Activated CD8-positive, alpha-beta memory T cell treated with anti-CD3 and anti-CD28 coated beads, Interleukin-2, amount 10 ng/mL, durations not matched to agents 7 days and 5 days (primary cell): ENCODE measurements at places on chromosomes 3 and 15.
A peak's percentile ranks its signal among the peaks of the same experiment; 100 is the strongest.

DNA sequence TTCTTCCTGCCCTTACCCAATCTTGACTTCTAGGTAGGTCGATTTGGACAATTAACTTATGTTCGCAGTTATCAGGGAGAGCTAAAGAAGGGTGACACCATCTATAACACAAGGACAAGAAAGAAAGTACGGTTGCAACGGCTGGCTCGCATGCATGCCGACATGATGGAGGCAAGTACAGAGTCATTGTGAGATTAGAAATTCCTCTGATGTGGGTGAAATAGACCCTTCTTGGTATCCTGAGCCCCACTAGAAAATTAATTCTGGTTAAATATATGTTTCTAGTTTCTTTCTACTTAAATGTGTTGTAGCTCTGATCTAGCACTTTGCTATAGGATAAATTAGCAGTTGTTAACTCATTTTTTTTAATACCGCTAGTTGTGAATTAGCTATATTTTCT, 13.6 kb downstream of the LXN start:
- DNase-seq: no peak

GRCh38 chr15:93035092-93035915, 53.7 kb downstream of the RGMA start:
- DNase-seq: no peak

GRCh38 chr3:159796744-159797143, 191.9 kb upstream of the IL12A start:
- no peak for DNase-seq

DNA sequence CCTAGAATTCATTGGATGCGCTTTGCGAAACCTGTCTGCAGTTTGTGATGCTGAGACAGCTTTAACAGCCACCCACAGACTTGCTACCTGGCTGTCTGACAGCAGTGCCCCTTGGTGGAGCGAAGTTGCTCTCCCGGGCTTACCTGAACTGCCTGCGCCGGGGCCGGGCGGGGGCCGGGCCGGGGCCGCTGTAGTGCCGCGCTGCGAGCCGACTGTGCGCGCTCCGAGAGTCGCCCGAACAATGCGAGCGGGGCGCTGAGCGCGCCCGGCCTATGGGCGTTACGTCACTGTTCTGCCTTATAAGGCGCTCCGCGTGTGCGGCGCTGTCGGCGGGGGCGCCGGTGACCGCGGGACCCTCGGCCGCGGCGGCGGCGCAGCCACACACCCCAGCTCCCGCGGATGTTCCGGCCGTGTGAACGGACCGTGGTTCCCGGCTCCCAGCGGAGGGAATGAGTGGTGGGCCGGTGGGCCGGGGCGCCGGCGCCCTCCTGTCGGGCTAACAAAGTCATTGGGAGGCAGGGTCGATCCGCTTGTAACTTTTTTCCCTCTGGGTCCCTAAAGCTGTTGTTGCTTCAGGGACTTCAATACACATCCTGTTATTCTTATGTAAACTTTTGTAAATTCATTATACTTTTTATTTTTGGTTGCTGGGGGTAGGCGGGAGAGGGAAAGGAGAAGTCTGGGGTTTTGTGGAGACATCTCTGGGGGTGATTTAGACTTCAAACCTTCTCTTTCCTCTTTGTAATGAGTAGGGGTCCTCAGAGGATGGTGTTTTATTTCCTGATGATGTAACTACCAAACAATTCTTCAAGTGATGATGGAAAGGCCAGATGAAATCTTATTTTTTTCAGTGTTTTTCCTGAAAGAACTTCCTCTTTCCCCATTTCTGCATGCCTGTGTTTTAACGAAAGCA, 58.5 kb downstream of the CMSS1 start:
- DNase-seq: peak; percentile 74

DNA sequence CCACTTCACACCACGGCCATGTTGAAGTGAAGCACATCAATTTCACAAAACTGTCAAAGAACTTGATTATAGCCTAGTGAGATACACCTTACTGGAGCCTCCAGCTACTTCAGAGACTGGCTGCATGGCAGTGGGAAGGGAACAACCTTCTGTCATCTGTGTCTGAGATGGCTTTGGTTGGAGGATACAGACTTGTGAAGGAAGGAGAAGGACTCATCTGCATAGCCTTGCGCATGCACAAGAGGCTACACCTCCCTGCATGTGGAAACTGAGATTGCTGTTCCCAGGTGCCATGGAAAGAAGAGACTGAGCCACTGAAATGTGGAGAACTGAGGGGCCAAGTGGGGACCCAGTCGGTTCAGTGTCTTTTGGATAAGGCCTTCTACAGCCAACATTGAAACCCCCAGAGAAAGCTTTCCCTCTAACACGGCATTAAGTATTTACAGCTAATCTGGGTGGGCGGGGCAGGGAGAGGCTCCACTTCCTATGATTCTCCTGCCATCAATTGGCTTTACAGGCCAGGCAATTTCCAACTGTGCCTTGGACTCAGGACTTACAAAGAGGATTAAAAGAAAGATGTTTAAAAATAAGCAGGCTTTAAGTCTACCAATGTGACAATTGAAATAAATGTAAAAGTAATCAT, 58.8 kb downstream of the IL16 start:
- DNase-seq: no peak

DNA sequence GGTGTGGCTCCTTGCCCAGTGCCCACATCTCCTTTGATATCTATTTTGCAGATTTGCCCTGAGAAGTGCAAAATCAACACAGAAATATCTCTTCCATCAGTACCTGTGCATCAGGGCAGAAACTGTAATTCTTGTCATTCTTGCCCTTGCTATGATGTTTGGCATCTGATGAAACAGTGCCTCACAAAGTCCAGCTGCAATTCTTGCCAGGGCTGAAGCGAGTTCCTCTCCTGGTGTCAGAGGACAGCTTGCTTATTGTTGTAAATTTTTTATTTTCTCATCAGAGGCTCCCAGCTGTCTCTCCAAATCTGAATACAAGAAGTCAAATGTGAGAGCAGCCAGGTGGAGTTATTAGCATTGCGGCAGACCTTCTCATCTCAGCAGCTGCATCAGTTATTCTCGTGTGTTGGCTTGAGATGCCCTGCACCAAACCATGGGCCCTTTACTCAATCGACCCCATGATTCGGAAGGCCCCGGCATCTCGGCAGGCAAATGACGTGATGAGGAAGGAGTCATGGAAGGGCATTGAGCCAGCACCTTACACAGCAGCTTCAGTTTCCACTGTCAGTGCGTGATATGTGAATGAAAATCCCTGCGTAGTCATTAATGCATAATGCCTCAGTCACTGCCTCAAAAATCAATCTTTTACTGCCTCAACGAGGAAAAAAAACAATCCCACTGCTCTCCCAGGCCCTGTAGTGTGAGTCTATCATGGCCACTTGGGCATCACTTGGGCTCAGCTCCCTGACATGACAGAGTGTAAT, 93.4 kb downstream of the CCNL1 start:
- no peak for DNase-seq

DNA sequence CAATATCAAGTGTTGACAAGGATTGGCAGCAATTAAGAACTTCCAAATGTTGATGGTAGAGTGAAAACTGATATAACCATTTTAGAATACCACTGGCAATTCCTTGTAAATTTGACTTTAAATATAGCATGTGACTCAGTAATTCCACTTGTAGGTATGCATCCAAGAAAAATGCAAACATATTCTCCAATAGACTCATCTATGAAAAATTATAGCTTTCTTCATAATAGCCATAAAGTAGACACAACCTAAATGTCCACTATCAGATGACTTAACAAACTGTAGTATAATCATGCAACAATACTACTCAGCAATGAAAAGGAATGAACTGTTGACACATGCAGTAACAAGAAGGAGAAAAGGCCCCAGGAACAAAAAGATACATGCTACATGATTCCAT, 988.1 kb downstream of the FHIT start:
- no peak for DNase-seq

- DNase-seq: no peak
Observed at GRCh38 chr3:153396581-153396980, 234.6 kb downstream of the RAP2B start.

DNA sequence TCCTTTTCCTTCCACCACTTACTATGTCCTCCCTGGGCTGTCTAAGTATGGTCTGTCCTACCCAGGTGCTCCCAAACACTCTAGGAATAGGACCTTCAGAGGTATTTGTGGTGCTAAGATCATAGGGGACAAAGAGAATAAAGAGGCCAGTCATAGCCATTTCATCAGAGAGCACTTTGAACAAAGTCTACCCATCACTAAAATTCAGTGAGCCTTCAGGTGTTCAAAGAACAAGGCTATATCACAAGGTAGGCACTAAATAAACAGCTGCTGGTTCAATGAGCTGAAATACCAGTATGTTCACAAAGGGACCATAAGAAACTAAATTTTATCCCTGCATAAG, 38.8 kb downstream of the NBEAL2 start:
- DNase-seq: no peak

DNA sequence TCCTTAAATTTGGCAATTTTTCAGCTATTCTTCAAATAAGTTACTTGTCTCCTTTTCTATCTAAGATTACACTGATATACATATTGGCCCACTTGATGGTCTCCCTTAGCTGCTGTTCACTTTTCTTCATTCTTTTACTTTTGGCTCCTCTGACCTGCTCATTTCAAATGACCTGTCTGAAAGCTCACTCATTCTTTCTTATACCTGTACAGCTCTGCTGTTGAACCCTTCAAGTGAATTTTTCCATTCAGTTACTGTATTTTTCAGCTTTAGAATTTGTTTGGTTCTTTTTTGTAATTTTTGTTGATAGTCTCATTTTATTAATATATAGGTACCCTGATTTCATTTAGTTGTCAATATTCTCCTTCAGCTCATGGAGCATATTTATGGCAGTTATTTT, 39.7 kb downstream of the MNS1 start:
- no peak for DNase-seq

DNA sequence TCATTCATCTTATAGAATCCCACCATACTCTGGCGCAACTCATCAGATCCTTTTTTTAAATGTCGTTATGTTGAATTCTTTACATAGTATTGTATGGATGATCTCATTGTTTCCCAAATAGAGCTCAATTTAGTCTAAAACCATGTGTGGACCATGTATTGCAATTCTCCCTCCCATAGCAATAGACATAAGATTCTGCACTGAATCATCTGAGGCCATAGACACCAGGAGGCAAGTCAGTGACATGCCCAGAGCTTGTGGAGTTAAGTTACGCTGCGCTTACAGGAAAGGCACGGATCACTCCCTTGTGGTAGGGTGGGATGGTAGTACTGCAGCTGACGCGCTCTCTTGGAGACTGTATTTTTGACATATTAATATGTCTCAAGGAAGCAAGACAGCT, 211.0 kb downstream of the GABRB3 start:
- no peak for DNase-seq

DNA sequence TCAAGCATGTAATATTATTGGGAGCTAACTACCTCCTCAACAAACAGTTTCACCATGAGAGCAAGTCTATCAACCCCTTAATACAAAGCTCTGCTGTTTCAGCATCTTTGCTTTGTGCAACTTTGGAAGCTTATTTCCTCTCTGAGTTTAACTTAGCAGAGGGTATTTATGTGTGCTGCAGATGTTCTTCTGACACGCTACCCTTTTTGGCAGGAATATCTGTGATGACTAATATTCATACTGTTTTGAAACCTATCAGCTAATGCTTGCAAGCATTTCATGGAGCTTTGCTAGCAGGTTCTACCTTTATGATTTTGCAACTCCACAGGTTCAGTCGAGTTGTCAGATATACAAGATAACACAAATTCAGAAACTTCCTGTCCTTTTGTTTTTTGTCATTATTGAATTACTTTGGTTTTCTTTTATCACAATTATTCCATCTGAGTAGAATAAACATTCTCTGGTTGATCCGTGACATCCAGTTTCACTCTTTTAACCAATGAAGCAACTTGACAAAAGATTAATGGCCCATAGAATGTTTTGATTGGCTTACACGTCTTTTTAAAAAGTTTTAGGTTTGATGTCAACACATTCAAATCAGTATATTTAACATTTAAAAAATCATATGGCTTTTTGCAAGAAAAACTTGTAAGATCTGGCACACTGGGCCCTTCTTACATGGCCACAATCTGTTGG, 1.7 kb upstream of the SLC9A9 start:
- no peak for DNase-seq

- no peak for DNase-seq
Observed at GRCh38 chr15:74228723-74229081, 7.4 kb upstream of the CCDC33 start.

DNA sequence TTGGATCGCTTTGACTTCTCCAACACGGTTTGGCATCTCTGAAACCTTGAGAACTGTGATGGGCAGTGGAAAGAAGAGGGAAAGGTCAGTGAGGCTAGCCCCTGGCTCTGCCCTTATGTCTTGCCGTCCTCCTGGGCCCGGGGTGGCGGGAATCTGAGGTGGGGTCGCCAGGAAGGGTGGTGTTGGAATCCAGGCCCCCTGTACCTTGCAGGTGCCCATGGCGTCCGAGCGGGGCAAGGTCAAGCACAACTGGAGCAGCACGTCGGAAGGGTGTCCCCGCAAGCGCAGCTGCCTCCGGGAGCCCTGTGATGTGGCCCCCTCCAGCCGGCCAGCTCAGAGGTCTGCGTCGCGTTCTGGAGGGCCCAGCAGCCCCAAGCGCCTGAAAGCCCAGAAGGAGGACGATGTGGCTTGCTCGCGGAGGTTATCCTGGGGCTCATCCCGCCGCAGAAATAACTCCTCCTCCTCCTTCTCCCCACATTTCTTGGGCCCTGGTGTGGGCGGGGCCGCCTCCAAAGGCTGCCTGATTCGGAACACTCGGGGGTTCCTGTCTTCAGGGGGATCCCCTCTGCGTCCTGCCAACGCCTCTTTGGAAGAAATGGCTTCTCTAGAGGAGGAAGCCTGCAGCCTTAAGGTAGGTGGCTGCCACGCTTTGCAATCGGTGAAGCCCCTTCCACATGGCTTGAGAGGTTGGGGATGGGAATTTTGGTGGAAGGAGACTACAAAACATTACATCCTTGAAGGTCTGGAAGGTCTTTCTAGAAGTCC, 907 bp downstream of the TATDN2 start:
- DNase-seq: peak; percentile 77

- peak; percentile 68 for DNase-seq
Observed at GRCh38 chr15:31437686-31438085, 111.1 kb downstream of the KLF13 start.

- peak; percentile 46 for DNase-seq
Observed at GRCh38 chr15:72796515-72797337, 13.2 kb upstream of the ADPGK start.

- no peak for DNase-seq
Observed at GRCh38 chr15:29126821-29127461, 142.7 kb downstream of the NSMCE3 start.
